ENCODE measurements at places on chromosomes 2 and 18.
A peak's percentile ranks its signal among the peaks of the same experiment; 100 is the strongest.

DNA sequence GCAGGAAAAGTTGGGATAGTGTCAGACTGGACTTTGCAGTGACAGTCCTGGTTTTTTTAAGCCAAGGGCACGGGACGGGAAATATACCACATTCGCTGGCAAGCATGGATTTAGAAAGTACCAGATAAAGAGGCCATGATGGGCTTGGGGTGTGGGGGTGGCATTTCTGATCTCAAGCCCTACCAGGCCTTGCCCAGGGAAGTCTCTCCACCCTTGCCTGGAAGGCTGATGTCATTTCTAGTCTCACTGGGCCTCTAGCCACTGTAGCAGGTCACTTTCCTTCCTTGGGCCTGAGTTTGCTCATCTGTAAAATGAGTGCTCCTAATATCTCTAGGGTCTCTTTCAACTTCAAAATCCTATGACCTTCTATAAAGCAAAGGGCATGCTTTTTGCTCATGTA is 1.8 kb downstream of the ZBTB7C start:
- no peak for DNase-seq

GRCh38 chr2:119647440-119648169 is 31.4 kb upstream of the TMEM177 start:
- peak; percentile 45 for DNase-seq

GRCh38 chr2:75558786-75559679 is 1.7 kb downstream of the EVA1A start:
- peak; percentile 56 for DNase-seq

- no peak for DNase-seq
Measured at GRCh38 chr2:26475037-26475436, 2.9 kb downstream of the OTOF start.

GRCh38 chr2:71813807-71814470 is 333.7 kb downstream of the CYP26B1 start:
- DNase-seq, result peak; percentile 57

- DNase-seq, result peak; percentile 39
Measured at GRCh38 chr2:162092008-162092390, 18.0 kb upstream of the DPP4 start.

GRCh38 chr2:11708106-11708505 is 38.1 kb upstream of the NTSR2 start:
- DNase-seq, result no peak

GRCh38 chr2:111058264-111058663 is 62.5 kb upstream of the BCL2L11 start:
- no peak for DNase-seq

All from GM23248 (cell line).